ENCODE measurements at places on chromosomes 4 and X. TPM values are rescaled to one million over a fixed set of nuclear protein-coding genes. Genes with fewer than 3 reads are reported as not detected.
A peak's percentile ranks its signal among the peaks of the same experiment; 100 is the strongest.

GRCh38 chr4:184722798-184723197, 11.1 kb downstream of the CENPU start:
- no peak for DNase-seq

DNA sequence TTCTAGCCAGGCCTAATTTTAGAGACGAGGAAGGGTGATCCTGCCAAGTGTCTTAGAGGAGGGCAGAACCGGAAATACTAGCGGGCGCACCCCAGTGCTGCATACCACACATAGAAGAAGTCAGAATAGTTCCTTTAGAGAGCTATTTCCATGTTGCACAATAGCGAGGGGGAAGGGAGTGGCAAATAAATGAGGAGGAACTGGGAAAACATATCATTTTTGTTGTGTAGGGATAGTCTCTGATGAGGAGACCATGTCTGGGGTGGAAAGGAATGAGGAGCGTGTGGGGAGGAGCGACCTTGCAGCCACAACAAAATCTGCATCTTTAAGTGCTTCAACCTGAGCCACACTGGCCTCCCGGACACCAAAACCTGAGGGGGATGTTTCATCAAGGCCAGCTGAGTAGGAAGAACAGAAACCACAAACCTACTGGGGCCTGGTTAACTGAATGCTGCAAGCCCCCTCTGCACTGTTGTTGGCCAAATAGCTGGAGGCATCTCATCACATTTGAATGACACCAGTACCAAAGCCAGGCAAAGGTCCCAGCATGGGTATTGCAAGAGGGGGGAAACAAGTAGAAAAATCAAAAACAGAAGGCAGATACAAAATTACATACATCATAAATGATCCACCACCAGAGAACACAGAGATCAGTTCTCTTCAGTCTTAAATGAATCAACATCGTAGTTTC, 26.7 kb upstream of the C1QTNF7 start:
- no peak for DNase-seq

GRCh38 chr4:85598936-85599335, 124.0 kb downstream of the ARHGAP24 start:
- DNase-seq, result no peak

DNA sequence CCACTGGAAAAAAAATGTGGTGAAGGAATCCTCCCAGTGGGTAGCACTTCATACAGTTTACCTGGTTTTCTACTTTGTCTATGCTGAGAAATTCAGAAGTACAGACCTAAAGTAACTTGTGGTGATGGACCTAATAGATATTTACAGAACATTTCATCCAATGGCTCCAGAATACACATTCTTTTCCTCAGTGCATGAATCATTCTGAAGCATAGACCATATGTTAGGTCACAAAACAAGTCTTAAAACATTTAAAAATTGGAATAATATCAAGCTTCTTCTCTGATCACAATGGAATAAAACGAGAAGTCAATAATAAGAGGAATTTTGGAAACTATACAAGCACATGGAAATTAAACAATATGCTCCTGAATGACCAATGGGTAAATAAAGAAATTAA, 450.1 kb upstream of the INTU start:
- no peak for DNase-seq

DNA sequence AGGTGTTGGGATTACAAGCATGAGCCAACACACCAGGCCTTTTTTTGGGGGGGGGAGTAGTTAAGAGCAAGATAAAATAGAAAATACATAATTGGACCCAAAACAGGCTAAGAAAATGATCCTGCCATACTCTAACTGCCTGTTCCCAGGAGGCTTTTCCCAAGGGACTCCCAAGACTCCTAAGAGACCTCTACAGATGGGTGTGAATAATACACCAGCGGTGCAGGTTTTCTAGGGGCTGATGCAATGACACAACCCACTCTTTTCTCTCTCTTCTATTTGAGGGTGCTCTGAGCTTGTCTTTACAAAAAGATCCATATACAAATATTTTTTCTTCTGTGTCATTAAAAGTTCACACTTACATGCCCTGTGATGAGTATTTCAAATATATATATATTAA, 116.9 kb downstream of the RASL11B start:
- no peak for DNase-seq

DNA sequence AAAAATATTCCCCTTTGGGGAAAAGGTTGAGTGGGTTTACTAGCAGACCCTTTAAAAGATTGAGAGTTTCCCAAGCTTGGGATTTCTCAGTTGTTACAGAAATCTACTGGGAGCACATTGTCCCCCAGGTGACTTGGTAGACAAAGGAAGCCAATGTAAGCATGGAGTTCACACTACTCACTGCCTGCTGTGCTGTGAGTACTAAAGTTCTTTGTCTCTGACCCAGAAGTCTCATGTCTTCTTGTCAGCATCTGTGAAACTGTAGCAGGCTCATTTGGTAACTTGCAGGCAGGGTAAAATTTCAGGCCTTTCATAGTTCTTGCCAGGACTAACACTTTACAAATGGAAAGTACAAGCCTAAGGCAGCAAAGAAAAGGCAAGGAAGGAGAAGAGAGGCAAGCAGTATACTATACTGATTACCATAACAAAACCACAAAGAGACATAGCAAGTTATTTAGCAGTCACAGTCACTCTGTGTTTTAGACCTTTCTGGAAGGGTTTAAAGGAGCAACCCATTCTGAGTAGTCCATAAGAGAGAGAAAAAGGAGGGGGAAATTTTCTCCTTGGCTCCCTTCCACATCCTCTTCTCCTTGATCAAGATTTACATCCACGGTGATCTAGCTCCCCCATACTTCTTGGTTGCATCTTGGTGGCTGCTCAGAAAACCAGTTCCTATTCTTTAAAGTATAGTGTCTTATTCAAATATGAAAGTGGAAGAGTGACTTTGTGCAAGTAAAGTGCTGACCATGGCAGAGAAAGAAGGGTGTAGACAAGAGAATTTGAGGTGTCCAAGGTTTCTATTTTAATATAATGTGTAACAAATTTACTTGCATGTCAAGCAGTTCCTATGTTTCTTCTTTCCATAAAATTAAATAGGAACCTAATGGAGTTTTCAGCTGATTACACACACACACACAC, 160.0 kb upstream of the PDE5A start:
- DNase-seq, result no peak

DNA sequence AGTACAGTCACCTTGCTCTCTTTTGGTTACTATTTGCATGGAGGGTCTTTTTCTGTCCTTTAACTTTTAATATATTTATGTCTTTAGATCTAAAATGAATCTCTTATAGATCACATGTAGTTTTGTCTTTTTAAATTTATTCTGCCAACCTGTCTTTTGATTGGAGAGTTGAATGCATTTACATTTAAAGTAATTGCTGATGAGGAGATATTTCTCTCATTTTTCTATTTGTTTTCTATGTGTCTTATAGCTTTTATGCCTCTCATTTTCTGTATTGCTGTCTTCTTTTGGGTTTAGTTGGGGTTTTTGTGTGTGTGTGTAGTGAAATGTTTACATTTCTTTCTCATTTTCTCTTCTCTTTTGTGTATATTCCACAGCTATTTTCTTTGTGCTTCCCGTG, 123.5 kb downstream of the TBC1D19 start:
- no peak for DNase-seq

DNA sequence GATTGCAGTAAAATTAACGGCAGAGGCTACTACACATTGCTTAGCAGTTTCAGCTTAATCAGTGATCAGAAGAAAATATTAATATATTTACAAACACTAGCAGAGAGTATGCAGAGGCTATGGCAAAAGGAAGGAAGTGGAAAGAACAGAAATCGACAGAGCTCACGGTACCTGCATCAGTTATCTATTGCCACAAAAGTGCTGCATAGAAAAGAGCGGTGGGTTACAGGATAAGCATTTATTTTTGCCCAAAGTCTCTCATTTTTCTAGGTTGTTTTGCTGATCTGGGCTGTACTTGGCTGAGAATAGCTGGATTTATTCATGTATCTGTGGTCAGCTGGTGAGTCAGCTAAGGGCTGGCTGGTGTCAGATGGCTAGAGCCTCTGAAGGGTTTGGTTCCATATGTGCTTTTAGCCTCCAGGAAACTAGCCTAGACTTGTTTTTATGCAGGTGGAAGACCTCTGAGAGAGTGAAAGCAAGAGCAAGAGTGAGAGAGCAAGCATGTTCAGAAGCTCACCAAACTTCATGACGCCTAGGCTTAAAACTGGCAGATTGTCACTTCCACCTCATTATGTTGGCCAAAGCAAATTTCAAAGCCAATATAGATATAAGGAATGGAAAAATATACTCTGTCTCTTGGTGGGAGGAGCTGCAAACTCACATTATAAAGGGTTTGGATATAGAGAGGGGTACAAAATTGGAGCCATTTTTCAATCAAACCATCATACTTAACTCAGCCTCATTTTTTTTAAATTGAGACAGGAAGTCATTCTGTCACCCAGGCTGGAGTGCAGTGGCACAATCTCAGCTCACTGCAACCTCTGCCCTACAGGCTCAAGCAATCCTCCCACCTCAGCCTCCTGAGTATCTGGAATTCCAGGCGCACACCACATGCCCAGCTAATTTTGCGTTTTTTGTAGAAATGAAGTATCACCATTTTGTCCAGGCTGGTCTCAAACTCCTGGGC, 153.2 kb upstream of the RPL34 start:
- DNase-seq, result peak; percentile 19

GRCh38 chrX:97844161-97844560, 960.5 kb downstream of the RPA4 start:
- no peak for DNase-seq

DNA sequence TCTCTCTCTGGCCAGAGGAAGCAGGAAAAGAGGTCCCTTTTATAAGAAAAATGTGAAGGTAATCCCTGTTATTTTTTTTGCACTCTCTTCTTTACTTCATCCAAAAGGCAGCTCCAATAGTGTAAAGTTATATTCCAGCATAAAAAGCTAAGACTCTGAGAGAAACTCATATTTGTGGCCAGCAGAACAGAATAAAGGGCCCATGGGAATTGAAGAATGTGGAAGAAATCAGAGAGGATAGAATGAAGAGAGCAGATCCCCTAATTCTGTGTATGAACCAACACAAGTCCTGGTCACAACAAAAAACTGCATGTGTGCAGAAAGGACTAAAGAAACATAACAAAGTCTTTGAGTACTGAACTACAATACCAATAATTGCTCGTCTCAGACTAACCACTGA, 22.3 kb downstream of the RPS6KA6 start:
- no peak for DNase-seq

GRCh38 chr4:8380511-8381415, 59.8 kb downstream of the ACOX3 start:
- no peak for DNase-seq

GRCh38 chr4:182293691-182294255, 50.6 kb downstream of the TENM3 start:
- DNase-seq, result no peak

DNA sequence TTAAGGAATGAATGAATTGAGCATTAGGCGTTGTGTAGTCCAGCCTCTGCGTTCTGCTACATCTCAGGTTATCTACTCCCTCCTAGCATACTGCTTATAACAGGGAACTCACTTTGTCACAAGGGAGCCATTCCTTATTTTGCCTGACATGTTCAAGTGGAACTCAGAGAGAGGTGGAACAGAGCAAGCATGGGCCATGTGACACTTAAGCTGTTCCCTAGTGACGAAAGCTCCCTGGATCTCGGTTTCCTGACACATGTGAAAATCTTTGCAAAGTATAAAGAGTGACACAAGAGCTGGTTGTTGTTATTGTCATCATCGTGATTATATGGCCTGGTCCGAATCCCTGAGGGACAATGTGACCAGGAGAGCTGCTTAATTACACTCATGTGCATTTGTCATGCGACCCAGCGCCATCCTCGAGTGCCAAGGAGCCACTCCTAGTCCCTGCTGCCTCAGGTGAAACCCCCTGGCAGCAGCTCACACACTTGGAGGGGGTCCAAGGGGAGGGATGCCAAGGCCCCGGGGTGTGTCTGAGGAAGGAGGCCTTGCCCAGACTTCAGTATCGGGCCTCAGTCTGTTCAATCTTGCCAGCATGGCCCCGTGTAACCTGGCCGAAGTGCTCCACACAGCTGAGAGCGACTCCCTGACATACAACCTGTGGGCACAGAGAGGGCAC, 98.5 kb upstream of the MAP3K15 start:
- no peak for DNase-seq

DNA sequence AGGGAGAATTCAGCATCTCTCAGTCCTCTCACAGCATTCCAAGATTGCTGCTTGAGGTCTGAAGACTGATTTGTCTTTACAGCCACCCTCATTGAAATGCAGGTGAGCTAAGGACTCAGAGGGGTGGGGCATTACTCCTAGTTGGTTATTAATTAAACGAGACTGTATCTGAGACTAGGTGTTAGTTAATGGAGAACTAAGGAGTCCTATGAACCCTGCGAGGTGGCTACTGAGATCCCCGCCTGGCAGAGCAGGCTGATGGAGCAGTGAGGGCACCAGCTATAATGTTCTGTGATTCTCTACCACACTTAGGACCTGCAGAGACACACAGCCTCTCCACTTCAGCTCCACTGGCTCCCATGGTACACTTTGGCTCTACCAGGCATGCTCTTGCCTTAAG, 215.3 kb downstream of the MID1IP1 start:
- no peak for DNase-seq

- DNase-seq, result no peak
Observed at GRCh38 chrX:39464253-39464652, 633.5 kb downstream of the BCOR start.

GRCh38 chr4:92988301-92988700, 684.5 kb downstream of the GRID2 start:
- DNase-seq, result no peak

- DNase-seq, result no peak
Observed at GRCh38 chr4:37970702-37971101, 10.5 kb downstream of the PTTG2 start.

DNA sequence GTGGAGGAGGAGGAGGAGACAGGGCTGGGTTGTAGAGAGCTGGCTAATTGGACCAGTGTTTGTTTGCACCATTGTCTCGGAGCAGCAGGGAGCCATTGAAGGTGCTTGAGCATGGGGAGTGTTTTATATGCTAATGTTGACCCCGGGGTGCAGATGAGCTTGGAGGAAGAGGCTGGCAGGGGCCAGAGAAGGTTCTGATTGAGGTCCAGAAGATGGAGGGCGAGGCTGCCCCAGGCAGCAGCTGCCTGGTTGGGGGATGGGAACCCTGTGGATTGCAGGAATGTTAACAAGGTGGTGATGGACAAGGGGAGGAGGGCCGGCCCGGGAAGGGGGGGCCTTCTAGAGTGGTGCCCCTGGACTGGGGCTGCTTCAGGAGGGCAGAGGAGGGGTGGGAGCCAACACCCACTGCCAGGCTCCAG, 18.0 kb downstream of the DOK7 start:
- DNase-seq, result no peak

Gene RAI2
- total RNA-seq, result not detected

Gene CYLC1
- total RNA-seq, result not detected

Gene GYPE
- 1.5 TPM for total RNA-seq

Gene SPANXN3
- total RNA-seq, result not detected

Gene RPA4
- total RNA-seq, result 0.62 TPM

Gene TMEM31
- not detected for total RNA-seq

Gene ARAP2
- total RNA-seq, result 28.3 TPM

Gene NDST4
- total RNA-seq, result not detected

Gene BEX2
- 0.56 TPM for total RNA-seq

Gene LDB2
- total RNA-seq, result 0.15 TPM

Gene RGS12
- total RNA-seq, result 2.2 TPM
